ENCODE measurements at places on chromosomes 1 and 21.

- DNase-seq: no peak
Observed at GRCh38 chr1:236687273-236687672, 974 bp downstream of the ACTN2 start.

GRCh38 chr21:38984568-38984967 is 178.8 kb downstream of the ETS2 start:
- DNase-seq: no peak

DNA sequence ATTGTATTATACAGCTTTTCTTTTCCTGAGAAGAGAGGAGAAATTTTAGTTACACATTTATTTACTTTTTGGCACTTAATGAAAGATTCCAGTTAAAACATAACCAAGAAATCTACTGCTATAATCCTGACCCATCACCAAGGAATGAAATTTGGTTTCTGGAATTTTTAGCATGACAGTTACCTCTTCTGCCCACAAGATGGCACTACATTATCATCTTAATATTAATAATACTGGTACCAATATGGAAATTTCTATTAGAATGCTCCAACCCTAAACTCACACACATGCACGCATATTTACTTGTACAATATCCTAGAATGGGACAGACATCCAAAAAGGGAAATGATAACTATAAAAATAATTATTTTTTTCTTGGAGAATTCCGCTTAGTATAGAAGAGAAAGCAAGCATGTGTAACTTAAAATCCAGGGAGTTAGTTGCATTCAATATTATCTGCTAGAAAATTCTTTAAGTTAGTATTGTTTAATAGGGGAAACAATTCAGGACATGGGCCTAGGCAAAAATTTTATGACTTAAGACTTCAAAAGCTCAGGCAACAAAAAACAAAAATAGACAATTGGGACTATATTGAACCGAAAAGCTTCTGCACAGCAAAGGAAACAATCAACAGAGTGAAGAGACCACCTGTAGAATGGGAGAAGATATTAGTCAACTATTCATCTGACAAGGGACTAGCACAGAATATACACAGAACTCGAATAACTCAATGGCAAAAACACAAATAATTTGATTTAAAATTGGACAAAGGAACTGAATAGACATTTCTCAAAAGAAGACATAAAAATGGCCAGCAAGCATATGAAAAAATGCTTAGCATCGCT is 37.4 kb downstream of the MAP3K21 start:
- no peak for DNase-seq

GRCh38 chr1:215022204-215022603 is 60.3 kb upstream of the KCNK2 start:
- no peak for DNase-seq

Data from stimulated activated CD4-positive, alpha-beta T cell treated with anti-CD3 and anti-CD28 coated beads, Interleukin-15, amount 100 ng/mL, for 48 hours (primary cell).